T-helper 2 cell treated with Interferon-gamma antibody and Interleukin-4, amounts not matched to agents 5 μg/mL and 100 μg/mL, for 36 hours (primary cell): ENCODE measurements at places on chromosomes 12 and 14.

- no peak for DNase-seq
Observed at GRCh38 chr14:84409435-84409834, 1120.5 kb upstream of the FLRT2 start.

DNA sequence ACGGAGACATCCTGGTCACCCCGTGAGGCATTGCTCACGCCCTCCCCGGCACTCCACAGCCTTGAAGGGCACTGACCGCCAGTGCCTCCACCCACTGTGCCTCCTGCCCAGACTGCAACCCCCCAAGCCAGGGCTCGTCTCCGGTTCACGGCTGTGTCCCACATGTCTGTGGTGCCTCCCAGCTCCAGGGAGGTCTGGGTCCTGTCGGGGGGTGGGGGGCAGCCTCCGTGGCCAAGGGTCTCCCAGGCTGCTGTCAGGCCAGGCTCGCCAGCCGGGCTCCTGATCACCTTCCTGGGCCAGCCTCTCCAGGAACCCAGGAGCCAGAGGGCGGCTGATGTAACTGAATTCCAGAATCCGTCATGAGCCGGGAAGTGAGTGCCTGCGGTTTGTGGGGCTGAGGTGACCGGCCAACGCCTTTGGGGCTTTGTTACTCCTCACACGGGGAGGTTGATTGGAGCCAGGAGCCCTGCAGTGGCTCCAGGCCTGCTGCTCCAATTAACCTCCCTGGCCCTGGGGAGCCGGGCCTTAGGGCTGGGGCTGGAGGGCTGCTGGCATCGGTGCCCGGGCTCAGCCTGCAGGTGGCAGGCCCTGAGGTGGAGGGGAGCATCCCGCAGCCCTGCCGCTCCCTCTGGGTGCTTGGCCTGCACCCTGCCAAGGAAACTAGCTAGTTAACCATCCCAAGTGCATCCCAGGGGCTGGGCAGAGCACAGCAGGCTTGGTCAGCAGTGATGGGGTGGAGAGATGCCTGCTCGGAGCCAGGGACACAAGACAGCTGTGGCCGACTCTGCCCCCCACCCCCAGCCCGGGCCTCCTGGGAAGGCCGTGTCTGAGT is 36.4 kb upstream of the FBRSL1 start:
- DNase-seq: no peak

GRCh38 chr12:1291601-1292332 is 300.7 kb downstream of the ERC1 start:
- DNase-seq: no peak

DNA sequence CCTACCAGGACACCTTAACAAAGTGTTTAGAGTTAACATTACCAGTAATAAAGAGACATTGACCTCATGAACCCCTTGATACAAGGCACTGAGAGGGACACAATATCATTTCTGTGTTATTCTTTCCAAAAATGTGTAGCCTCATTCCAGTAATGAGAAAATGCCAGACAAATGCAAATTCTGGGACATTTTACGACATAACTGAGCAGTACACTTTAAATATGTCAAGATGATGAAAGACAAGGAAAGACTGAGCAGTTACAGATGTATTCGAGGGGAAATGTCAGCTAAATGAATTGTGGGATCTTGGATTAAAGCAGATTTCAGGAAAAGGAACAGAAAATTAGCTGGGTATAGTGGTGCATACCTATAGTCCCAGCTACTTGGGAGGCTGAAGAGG is 255.6 kb downstream of the ERC1 start:
- no peak for DNase-seq

- DNase-seq: no peak
Observed at GRCh38 chr12:120961604-120962531, 16.5 kb upstream of the HNF1A start.

DNA sequence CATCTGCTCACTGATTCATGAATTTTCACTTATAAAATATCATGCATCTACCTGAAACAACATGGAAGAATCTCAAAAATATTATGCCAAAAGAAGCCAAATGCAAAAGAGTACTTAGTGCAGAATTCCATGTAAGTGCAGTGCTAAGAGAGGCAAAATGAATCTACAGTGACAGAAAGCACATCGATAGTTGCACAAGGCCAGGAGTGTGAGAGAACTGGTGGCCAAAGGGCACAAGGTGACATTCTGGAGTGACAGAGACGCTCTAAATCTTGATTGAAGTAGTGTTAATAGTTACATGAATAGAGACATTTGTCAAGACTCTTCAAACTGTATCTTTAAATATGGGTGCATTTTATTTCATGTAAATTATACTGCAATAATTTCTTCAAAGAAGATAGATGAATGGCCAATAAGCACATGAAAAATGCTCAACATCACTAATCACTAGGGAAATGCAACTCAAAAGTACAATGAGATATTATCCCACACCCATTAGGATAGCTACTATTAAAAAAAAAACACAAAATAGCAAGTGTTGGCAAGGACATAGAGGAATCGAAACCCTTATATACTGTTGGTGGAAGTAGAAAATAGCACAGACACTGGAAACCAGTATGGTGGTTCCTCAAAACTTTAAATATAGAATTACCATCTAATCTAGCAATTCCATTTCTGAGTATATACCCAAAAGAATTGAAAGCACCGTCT is 71.7 kb upstream of the KICS2 start:
- DNase-seq: no peak

- DNase-seq: no peak
Observed at GRCh38 chr12:131988054-131988796, 38.5 kb downstream of the EP400 start.

DNA sequence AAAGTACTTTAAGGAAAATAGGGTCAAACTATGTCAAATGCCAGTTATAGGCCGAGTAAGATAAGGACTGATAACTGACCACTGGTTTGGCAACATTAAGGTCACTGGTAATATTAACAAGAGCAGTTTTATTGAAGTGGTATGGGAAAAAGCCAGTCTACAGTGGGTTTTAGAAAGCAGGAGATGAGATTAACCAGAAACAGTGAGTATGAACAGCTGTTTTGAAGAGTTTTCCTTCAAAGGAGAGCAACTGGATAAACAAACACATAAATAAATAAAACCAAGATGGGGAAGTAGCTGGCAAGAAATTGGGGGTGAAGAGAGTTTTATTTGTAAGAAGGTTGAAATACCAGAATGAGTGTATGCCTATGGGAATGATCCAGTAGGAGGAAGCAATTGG is 30.3 kb downstream of the KITLG start:
- DNase-seq: no peak

- no peak for DNase-seq
Observed at GRCh38 chr12:104329707-104330532, 26.4 kb downstream of the EID3 start.

- no peak for DNase-seq
Observed at GRCh38 chr14:87049950-87050349, 943.0 kb downstream of the GALC start.

DNA sequence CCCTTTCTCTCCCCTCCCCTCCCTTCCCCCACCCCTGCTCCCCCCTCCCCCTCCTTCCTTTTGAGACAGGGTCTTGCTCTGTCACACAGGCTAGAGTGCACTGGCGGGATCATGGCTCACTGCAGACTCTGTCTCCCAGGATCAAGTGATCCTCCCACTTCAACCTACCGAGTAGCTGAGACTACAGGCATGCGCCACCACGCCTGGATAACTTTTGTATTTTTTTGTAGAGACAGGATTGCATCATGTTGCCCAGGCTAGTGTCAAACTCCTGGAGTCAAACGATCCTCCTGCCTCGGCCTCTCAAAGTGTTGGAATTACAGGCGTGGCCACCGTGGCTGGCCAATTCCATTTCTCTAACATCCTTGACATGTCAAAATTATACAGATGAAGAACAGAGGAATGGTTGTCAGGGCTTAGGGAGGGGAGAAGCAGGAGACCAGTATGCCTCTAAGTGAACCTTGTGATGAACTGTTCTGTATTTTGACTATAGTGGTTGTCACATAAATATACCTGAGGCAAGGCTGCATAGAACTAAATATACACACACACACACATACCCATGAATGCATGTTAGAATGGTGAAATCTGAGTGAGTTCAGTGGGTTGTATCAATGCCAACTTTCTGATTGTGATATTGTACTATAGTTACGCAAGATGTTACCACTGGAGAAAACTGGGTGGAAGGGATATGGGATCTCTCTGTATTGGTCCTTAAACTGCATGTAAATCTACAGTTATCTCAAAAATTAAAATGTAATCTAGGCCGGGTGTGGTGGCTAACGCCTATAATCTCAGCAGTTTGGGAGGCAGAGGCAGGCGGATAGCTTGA is 3.6 kb upstream of the CFAP73 start:
- DNase-seq: no peak

DNA sequence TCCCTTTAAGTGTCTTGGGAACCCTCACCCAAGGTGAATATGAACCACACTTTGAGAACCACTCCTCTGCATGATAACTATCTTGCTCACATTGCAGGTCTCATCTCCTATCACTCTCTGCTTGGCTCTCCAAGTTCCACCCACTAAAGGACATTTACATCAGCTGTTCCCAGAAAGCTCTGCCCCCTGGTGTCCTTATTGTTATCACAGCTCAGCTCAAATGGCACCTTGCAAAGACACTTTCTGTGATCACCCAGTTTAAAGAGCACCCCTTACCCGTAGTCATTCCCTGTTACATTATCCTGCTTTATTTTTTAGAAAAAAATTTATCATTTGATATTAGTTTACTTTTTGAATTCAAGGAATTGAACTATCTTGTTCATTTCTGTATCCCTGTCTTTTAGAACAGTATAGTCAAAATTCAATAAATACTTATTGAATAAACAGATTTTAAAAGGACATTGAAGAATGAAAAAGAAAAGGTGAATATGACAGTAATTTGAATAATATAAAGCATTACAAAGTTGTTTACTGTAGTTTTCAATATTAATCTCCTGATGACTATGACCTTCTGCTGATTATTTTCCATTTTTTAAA is 20.5 kb upstream of the GUCY2C start:
- DNase-seq: peak; percentile 39

DNA sequence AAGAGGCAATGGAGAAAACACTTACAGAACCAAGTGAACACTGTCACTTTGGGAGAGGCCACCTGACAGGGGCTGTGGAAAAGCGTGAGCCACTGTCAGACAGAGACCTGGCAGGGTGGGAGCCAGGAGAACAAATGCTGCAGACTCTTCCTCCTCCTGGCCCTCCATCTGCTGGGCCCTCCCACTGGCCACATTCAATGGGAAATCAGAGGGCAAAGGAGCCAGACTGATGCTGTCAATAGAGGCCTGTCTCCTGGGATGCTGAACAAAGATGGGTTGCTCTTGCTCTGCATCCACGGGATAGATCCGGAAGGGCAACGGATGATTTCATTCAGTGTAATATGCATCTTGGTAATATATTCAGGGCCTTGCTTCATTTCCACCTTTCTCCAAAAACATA is 44.9 kb upstream of the BCAT1 start:
- DNase-seq: no peak

DNA sequence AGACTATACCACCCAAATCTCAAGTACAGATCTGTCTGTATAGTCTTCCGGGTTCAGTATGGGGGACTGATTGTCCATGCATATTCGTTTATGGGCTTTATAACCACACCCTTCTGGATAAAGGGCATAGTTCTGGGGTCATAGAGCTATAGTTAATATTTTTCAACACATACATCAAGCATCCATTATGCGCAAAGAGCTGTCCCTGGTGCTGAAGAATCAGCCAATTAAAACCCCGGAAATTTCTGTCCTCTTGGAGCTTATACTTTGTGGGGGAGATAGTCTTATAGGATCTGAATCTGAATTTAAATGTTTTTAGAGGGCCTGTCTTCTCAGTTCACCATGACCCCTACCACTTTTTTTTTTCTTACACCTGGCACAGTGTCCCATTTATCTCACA is 256.7 kb downstream of the SUDS3 start:
- DNase-seq: no peak

- DNase-seq: no peak
Observed at GRCh38 chr12:46187023-46187422, 81.8 kb downstream of the SLC38A1 start.

DNA sequence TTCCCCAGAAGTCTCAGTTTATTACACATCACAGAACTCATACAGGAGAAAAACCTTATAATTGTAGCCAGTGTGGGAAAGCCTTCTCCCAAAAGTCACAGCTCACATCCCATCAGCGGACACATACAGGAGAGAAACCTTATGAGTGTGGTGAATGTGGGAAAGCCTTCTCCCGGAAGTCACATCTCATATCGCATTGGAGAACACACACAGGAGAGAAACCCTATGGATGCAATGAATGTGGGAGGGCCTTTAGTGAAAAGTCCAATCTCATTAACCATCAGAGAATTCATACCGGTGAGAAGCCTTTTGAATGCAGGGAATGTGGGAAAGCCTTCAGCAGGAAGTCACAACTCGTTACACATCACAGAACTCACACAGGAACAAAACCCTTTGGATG is 20.1 kb downstream of the ZNF84 start:
- DNase-seq: no peak

- no peak for DNase-seq
Observed at GRCh38 chr14:96626916-96627315, 124.7 kb downstream of the PAPOLA start.

- no peak for DNase-seq
Observed at GRCh38 chr12:67096533-67097318, 172.4 kb upstream of the CAND1 start.

GRCh38 chr14:67952786-67953185 is 133.2 kb downstream of the RAD51B start:
- DNase-seq: no peak

- no peak for DNase-seq
Observed at GRCh38 chr12:77406219-77406905, 341.0 kb upstream of the E2F7 start.

- no peak for DNase-seq
Observed at GRCh38 chr12:19498099-19498498, 58.8 kb downstream of the AEBP2 start.

GRCh38 chr12:111443586-111443985 is 37.9 kb downstream of the SH2B3 start:
- DNase-seq: peak; percentile 61

GRCh38 chr12:4089956-4090355 is 183.6 kb upstream of the CCND2 start:
- no peak for DNase-seq

DNA sequence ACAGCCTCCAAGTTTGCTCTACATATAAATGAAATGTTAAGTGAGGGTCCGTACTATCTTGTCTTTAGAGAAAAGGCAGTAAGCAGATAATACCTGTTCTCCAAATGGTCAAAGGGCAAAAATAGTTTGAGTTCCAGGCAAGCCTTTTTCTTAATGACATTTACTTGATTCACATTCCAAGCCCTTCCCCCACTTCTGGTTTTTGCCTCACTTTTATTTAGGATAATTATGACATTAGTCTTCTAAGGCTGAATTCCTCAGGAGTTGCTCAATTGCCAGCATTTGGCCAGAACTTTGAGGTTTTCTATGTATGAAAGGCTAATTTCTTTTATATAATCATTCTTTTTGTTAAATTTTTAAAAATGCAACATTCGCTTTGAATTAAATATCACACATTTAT is 62.5 kb upstream of the DUSP6 start:
- DNase-seq: no peak

GRCh38 chr12:123765504-123766035 is 3.5 kb downstream of the DNAH10 start:
- no peak for DNase-seq

GRCh38 chr14:96727491-96727890 is 69.7 kb upstream of the VRK1 start:
- DNase-seq: no peak

- DNase-seq: no peak
Observed at GRCh38 chr12:22738945-22739344, 114.0 kb downstream of the ETNK1 start.

GRCh38 chr14:57244106-57244505 is 24.6 kb downstream of the EXOC5 start:
- DNase-seq: no peak

- no peak for DNase-seq
Observed at GRCh38 chr14:56554301-56554700, 25.3 kb upstream of the TMEM260 start.
